ENCODE measurements at places on chromosomes 16 and 17.

DNA sequence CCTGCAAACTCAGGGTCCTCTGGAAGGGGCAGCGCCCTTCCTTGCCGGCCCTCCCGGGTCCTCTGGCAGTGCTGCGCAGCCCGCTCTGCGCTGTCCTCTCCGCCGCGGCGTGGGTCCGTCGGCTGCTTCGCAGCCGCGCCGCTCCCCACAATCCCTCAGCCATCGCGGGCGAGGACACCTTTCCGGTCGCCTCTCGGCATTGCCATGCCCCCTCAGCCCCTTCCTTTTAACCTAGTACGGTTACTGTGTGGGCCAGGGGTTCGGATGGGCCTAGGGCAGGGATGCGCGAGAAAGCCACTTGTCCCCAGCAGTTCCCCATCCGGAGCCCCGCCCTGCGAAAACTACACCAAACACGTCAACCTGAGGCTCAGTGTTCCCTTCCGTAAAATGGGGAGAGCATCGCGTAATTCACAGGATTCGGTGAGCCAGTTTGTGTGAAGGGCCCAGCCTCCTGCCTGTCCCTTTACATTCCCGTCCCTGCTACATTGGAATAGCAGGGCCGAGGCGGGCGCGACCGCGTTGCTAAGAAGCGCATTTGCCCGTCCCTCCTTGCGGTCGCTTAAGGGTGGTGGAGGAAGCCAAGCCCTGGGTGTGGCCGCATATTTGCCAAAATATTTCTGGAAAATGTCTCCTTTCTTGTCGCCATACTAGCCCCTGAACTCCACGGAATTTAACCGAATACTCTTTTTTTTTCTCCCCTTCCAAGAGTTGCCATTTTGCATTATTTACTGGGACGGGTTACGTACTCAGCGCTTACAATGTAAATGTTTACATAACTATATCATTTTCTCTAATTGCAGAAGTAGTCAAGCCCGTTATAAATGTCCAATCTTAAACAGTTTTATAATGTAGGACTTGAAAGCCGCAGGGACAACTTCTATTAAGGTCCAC, 13.2 kb downstream of the COPZ2 start:
- no peak for DNase-seq

GRCh38 chr17:41917679-41918313, 955 bp downstream of the ACLY start:
- no peak for DNase-seq

- no peak for DNase-seq
These were observed 8.5 kb upstream of the KLHL11 start for GRCh38 chr17:41873559-41874292.

GRCh38 chr16:82700541-82701235, 73.9 kb downstream of the CDH13 start:
- DNase-seq, result peak; percentile 38

DNA sequence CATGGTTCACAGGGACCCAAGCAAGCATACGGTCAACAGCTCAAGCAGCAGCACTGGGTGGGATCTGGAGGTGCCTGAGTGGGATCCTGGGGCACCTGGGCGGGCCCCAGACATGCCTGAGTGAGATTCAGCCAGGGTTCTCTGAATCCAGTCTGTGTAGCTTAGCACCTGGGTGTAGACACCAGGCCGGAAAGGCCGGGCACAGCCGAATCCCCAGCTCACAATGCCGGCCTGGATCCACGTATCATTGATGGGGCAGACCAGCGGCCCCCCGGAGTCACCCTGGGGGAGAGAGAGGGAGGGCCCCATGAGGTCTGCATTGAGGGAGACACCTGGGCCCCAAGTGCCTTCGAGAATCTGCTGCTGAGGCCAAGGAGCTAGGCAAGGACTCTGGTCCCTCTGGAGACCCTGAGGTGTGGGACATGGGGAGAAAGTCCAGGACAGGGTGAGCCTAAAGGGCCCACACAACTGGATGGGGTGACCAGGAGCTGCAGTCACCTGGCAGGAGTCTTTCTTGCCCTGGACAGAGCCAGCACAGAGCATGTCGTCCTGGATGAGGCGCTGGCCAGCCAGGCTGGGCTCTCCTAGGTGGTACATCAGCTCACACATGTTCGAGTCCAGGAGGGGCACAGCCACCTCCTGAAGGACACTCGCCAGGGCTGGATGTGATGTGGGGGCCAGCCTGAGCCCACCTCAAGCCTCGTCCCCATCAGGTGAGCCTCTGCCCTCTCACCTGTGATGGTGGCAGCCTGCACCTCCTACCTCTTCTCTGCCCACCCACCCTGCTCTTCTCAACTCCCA, 9.7 kb downstream of the ZG16B start:
- DNase-seq, result no peak

DNA sequence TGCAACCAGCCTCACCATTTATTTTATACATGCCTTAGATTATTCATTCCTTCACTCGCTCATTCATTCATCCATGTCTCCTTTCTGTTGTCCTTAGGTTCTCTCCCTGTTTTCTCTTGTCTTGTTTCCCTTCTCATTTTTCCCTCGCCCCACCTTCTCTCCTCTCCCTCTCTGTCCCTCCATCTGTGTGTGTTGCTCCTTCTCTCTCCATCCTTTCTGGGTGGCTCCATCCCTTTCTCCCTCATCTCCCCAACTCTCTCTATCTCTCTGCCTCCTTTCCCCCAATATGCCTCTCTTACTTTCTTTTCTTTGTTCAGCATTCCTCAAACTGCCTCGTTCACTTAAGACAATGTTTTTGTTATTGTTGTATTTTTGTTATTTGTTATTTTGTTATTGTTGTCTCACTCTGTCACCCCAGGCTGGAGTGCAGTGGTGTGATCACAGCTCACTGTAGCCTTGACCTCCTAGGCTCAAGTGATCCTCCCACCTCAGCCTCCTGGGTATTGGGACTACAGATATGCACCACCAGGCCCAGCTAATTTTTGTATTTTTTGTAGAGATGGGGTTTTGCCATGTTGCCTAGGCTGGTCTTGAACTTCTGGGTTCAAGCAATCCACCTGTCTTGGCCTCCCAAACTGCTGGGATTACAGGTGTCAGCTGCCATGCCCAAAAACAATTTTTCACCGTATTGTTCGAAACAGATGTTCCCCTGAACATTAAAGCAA, 14.4 kb downstream of the SOCS1 start:
- DNase-seq, result no peak

- no peak for DNase-seq
These were observed 108.7 kb downstream of the ZFHX3 start for GRCh38 chr16:72939247-72939646.

DNA sequence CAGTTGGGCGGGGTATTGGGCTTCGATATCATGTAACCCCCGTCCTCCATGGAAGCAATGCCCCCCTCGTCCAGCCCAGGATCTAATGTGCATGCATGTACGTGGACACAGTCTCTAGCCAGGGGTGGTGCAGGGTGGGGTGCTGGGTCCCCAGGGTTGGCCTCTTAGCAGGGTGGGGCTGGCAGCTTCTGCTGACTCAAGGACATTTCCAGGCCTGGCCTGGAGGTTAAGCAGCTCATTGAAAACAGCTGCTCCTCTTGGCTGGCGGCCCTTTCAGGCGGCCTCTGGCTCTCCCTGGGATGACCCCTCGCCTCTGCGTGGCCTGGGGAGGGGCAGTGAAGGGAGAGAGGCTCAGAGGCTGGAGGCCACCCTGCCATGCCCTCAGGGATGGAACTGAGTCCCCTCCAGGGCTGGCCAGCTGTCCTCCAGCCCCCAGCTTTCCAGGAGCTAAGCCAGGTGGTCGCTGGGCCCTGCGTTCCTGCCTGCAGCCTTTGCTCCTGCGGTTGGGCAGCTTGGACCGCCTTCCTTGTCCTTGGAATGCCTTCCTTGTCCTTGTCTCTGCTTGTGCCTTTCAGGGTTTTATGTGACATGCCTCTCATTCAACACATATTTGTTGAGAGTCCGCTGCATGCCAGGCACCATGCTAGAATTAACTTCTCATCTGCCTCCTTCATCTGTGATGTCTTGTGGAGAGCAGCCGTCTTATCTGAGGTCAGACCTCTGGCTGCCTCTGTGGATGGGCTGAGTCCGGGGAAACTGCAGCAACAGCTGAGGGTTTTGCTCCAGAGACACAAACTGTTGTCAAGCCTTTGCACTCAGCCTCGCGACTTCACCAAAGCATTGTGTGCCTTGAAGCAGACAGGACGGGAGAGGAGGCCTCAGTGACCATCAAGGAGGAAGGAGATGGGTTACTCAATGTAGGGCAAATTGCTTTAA, 26.6 kb downstream of the MRC2 start:
- DNase-seq, result no peak

DNA sequence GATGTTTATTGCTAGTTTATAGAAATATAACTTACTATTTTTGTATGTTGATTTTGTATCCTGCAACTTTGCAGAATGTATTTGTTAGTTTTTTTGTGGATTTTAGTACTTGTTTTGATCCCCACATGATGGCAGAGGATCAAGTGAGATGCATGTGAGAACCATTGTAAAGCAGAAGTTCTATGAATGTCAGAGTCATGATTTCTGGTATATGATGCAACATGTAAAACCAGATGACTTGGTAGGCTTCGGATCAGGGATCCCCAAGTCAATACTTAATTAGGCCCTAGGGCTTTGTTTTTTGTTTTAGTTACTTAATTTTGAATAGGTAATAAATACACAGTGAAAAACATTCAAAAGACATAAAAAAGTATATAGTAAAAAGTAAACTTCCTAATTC, 45.8 kb downstream of the ESRP2 start:
- no peak for DNase-seq

DNA sequence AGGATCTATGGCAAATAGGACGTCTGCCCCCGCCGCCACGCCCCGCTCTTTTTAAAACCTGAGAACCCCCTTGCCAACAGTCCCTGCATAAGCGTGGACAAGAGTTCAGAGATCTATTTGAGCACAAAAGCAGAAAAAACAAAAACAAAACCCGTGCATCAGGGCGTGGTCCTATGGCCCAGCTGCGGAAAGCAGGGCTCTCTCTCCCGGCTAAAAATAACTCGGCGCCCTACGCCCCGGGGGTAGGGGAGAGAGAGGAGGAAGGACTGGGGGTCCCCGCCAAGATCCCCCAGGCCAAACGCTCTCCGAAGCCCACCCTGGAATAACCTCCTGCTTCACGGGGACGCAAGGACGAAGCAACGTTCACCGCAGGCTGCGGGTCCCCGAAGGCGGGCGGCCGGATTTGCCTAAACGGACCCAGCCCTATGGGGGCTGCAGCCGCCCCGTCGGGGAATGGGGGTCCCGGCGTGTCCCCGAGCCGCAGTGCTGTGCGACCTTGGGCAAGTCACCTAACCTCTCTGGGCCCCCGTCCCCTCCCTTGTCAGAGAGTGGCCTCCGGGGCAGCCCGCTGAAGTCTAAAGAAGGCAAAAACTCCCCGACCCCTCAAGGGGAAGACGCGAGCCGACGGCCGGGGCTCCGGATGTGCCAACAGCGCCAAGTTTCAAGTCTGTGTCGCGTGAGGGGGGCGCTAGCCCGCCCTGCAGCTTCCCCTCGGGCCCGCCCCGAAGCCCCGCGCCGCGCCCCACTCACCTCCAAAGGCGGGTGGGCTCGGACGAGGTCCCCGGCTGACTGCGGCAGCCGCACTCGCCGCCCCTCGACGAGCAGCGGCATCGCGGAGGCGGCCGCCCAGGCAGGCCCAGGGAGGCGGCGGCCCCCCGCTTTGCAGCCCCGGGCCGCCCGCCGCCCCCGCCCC, 477 bp downstream of the NTAN1 start:
- DNase-seq, result no peak

- no peak for DNase-seq
These were observed 13.1 kb downstream of the LYRM9 start for GRCh38 chr17:27879987-27880608.

- DNase-seq, result no peak
These were observed 89.1 kb downstream of the TBC1D16 start for GRCh38 chr17:79946352-79947231.

DNA sequence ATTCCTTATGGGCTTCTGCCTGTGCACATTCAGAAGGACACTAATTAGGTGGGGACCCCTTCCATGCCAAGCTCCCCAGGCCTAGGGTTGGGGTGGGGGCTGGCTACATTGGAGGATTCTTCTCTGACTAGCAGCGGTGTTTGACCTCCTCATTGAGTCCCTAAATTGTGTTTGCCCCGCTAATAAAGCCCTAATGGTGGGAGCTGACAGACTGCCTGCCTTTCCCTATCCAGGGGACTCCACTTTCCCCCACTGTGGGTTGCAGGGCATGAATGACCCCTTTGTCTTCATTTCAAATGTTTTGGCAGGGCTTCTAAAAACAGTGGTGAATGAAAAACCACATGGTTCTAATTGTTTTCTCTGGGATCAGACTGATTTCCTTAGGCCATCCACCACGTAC, 476.8 kb upstream of the CDH11 start:
- DNase-seq, result no peak

- no peak for DNase-seq
These were observed 61.0 kb upstream of the LGALS9 start for GRCh38 chr17:27569884-27570577.

DNA sequence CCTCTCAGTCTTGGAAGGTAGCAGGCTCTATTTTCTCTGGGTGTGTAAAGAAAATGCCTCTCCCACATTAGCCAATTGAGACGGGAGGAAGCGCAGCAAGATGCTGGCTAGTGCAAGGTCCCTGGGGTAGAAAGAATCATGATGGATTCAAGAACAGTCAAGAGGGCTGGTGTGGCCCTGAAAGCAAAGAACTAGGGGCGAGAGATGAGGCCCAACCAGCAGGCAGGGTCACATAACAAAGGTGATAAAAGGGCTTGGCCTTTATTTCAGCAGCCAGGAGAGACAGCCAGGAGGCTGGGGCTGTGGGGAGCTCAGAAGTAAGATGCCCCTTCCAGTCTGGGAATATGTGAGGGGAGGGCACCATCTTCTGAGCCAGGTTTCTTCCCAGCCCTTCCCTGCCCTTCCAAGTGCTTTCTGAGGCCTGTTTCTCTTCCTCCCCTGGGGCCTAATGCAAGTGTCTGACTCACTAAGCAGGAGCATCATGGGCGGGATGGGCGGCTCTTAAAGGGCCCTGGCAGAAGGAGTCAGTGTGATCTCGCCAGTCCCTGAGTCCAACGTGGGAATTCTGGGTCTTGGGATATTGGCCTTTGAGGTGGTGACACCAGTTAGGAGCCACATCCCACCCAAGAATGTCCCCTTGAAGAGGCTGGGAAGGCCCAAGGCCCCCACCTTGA, 3.9 kb upstream of the NLRC5 start:
- peak; percentile 60 for DNase-seq

DNA sequence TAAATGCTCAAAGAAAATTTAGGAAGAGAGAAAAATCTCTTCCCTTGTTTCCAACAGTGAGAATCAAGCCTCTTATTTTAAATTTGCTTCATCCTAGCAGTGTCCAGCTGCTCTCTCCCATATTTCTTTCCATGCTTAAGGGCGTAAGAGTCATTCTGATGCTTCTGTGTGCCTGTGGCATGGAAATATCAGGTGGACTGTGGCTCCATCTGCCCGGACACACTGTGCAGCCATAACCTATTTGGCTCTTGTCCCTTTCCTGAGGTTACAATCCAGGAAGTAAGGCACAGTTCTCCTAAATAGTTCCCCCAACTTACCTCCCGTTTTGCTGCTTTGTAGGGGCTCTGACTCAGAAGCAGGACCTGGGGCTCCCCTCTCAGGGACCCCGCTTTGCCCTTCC, 6.3 kb upstream of the KRT222 start:
- DNase-seq, result no peak

DNA sequence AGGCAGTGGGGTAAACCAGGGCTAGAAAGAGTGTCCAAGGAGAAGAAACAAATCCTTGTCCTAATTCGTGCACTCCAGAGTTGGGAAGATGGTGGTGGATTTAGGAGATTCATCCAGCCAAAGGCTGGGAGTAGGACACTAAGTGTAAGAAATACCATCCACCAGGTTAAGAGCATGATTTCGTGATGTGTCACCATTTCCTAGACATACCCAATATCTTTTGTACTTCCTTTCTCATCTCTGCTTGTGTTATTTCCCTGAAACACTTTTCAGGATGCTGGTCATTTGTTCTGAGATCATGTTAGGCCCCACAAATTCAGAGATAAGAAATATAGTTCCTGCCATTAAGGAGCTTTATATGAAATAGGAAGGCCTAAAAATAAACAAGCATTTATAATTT, 106.3 kb upstream of the HLF start:
- DNase-seq, result no peak
